Thyroid gland (tissue), 4 donors: ENCODE measurements at places on chromosomes 16 and 17.
A peak's percentile ranks its signal among the peaks of the same experiment; 100 is the strongest.

- DNase-seq: no peak
Observed at GRCh38 chr16:15460601-15461000, 26.2 kb downstream of the BMERB1 start.

GRCh38 chr16:54121539-54122295 is 164.9 kb downstream of the IRX3 start:
- no peak for DNase-seq

- no peak for DNase-seq
Observed at GRCh38 chr16:62639890-62640289, 603.7 kb upstream of the CDH8 start.

DNA sequence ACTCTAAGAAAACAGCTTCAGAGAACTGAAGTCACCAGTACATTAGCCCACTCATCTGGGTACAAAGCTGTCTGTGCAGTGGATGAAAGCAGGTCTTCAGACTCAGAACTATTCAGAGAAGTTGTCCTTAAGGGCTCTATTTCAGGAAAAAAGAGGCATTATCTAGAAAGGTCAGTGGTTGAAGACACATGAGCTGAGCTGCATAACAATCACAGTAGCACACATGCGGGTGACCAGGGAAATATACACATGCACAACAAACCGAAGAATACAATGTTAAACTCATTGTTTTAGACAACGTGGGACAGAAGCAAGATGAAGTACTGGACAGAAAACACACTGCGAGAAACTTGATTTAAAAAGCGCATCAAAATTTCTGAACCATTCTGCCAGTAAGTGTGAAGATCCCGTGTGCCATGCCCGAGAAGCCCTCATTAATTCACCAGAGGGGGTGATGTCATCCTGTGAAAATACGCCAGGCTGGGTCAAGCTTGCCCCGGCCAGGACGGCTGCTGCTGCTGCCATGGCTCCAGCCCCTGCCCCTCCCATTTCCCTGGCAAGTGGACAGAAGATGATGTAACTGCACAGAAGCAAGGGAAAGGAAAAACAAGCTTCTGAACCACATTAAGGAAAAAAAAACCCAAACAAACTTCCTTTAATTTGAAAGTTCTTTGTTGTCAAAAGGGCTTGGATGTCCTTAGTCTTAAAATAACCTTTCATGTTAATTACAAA is 10.1 kb downstream of the DYNC1LI2 start:
- DNase-seq: peak; percentile 95

- DNase-seq: no peak
Observed at GRCh38 chr17:44914698-44915271, 515 bp downstream of the GFAP start.

DNA sequence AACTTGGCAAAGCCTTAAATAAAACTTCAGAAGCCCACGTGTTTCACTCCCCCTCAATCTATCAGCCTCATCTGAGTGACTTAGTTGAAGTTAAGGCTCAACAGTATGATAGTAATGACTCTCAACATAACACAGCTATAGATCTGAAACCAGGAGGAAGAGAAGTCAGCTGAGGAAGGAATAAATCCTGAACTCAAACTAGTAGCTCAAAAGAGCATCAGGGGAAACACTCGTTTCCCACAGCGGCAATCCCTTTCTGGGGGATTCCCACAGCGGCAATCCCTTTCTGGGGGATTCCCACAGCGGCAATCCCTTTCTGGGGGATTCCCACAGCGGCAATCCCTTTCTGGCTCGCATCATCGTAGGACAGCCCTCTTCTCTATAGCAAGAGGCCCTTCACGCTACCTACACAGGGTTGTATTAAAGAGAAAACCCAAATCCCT is 56.8 kb downstream of the ZZEF1 start:
- no peak for DNase-seq

- DNase-seq: no peak
Observed at GRCh38 chr17:2449486-2449885, 48.6 kb upstream of the MNT start.
